ENCODE measurements at places on chromosomes 6 and 20.

- DNase-seq = no peak
Observed at GRCh38 chr20:46588532-46589511, 38.4 kb upstream of the OCSTAMP start.

DNA sequence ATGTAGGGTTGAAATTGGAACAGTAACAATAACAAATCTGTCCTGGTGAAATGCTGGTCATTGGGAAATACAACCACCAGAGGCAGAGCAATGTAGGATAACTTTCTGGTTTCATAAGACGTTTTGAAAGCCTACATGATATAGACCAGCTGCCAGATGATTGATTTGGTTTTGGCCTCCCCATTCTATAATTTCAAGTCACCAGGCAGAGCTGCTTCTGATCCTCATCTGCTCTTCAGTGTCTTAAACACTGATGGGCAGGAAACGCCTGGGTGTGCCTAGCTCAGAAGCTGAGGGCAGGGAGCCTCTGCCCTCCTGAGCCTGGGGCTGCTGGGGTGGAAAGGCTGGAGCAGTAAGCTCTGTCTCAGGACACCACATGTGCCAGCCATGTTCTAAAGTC is 24.5 kb downstream of the DHX35 start:
- no peak for DNase-seq

- DNase-seq = no peak
Observed at GRCh38 chr20:31857861-31858759, 12.2 kb downstream of the DUSP15 start.

DNA sequence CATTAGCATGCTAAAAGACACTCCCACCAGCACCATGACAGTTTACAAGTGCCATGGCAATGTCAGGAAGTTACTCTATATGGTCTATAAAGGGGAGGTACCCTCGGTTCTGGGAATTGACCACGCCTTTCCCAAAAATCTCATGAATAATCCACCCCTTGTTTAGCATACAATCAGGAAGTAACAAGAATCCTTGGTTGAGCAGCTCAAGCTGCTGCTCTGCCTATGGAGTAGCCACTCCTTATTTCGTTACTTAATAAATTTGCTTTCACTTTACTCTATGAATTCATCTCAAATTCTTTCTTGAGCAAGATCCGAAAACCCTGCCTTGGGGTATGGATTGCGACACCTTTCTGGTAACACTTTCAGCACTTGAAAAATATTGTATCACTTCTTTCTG is 243.0 kb downstream of the BMP2 start:
- DNase-seq = no peak

DNA sequence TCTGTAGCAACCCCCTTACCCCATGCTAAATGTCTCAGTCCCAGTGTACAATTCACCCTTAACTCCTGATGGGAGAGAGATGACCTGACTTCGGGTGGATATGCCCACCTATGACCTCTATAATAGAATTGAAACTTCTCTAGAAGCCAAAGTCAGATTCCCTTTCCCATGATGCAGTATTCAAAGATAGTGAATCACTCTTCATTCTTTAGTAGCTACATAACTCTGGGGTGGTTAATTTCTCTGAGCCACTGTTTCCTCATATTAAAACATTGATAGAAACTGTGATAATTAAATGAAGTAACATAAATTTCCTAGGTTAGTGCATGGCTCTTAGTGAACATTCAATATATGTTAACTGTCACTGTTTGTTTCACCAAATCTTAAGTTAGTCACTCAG is 500.4 kb downstream of the COL12A1 start:
- DNase-seq = no peak

DNA sequence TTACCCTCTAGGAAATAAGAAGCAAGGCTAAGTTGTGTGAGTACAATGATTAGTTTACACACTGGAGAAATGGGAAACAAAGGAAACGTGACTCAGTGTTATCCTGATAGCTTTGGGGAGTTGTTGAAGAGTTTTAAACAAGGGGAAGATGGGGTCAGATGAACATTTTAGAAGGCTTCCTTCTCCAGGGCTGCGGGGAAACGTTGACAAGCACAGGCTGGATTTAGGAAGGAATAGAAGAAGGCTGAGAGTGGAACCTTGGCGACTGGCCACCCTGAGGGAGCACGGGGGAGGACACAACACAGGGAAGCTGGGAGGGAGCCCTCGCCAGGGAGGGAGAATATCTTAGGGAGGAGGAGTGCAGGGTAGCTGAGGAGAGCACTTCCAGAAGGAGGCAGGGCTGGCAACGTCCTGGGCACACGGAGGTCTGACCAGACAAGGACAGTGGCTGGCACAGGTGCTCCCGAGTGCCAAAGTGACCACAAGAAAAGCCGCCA is 134.7 kb downstream of the AIG1 start:
- no peak for DNase-seq

GRCh38 chr20:48025661-48026060 is 240.4 kb upstream of the SULF2 start:
- no peak for DNase-seq

DNA sequence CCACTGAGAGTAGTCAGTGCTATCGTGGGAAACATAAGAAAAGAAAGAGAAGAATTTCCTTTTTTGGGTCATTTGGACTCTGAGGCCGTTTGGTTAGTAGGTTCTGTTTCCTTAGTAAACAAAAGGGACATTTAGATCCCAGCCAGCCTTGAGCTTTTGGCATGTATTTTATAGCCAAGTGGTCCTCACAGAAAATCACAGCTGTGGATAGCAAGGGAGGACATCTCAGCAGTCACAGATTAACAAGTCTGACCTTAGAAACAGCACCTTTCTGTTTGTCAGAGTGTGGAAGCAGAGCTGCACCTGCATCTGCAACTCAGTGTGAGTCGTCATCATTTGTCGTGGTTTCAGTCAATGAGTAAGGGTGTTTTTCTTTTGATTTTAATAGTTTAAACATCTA is 40.5 kb downstream of the FAM120B start:
- no peak for DNase-seq

- no peak for DNase-seq
Observed at GRCh38 chr6:167112421-167112820, 10.5 kb upstream of the CCR6 start.

DNA sequence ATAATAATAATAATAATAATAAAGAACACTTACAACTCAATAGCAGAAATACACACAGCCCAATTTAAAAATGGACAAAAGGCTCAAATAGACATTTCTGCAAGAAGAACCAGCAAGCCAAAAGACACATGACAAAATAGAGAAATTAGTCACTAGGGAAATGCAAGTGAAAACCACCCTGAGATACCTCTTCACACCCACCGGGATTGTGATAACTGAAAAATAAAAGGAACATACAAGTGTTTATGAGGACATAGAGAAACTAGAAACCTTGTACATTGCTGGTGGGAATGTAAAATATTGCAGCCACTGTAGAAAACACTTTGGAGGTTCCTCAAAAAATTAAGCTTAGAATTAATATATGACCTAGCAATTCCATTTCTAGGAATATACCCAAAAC is 59.2 kb downstream of the ZDHHC14 start:
- DNase-seq = no peak

- DNase-seq = no peak
Observed at GRCh38 chr6:20755631-20756030, 221.4 kb downstream of the CDKAL1 start.

GRCh38 chr6:166476061-166476591 is 93.4 kb upstream of the MPC1 start:
- no peak for DNase-seq

GRCh38 chr6:34226731-34227586 is 9.7 kb upstream of the HMGA1 start:
- DNase-seq = no peak

- no peak for DNase-seq
Observed at GRCh38 chr6:143159001-143159400, 98.3 kb downstream of the AIG1 start.

- no peak for DNase-seq
Observed at GRCh38 chr20:23235173-23236027, 115.2 kb upstream of the NXT1 start.

GRCh38 chr6:82396964-82397751 is 33.5 kb downstream of the TPBG start:
- no peak for DNase-seq
